ENCODE measurements at places on chromosomes 12 and 14. TPM values are rescaled to one million over a fixed set of nuclear protein-coding genes. Genes with fewer than 3 reads are reported as not detected.

The DLGAP5 gene
- 6.6 TPM for total RNA-seq

The BHLHE41 gene
- 1.3 TPM for total RNA-seq

The EP400 gene
- 46.3 TPM for total RNA-seq

The GALNT8 gene
- total RNA-seq, result 63.5 TPM

The SLC38A4 gene
- total RNA-seq, result 0.63 TPM

The CLECL1 gene
- total RNA-seq, result not detected

The SALL2 gene
- 14.4 TPM for total RNA-seq

The KRT2 gene
- not detected for total RNA-seq

The CMKLR1 gene
- 1.3 TPM for total RNA-seq

The GPR132 gene
- total RNA-seq, result 0.94 TPM

The TSPAN9 gene
- total RNA-seq, result 11.0 TPM

The HOXC12 gene
- total RNA-seq, result not detected

The SLC2A13 gene
- total RNA-seq, result 101 TPM

The ASIC1 gene
- total RNA-seq, result 37.6 TPM

The E2F7 gene
- total RNA-seq, result 5.0 TPM

The DIABLO gene
- total RNA-seq, result 52.0 TPM

The BATF gene
- not detected for total RNA-seq

The RILPL2 gene
- total RNA-seq, result 0.63 TPM

The GPR162 gene
- 57.0 TPM for total RNA-seq

The HOXC6 gene
- not detected for total RNA-seq

The RECQL gene
- total RNA-seq, result 28.2 TPM

Data from parietal lobe (tissue), 2 donors.